Inflammatory macrophage (primary cell): ENCODE measurements at places on chromosomes 5 and 9.

DNA sequence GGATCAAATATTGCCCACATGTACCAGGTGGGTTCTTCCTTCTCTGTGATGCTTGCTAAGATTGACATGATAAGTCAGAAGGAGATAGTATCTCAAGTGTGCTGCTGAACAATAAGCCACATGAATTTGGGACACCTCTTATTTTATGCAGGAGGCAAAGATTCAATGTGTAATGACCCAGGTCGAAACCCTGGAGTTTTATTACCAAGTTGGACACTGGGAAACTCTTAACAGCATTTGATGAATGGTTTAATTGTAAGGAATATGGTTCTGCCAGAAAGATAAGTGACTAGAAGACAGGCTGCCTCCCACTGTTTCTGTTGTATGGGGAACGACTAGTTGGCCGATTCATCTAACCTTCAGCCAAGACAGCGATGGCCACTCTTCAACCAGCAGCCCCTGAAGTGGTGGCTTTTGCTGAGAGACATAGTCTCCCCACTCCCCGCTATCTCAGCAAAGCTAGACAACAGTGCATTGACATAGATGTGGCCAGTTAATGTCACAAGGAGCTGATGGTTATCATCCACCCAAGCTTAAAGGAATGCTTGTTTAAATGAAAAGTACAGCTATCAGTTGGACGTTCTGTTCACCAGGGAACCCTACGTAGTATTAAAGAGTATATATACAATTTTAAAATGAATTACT is 407.7 kb downstream of the KDM4C start:
- DNase-seq: no peak

DNA sequence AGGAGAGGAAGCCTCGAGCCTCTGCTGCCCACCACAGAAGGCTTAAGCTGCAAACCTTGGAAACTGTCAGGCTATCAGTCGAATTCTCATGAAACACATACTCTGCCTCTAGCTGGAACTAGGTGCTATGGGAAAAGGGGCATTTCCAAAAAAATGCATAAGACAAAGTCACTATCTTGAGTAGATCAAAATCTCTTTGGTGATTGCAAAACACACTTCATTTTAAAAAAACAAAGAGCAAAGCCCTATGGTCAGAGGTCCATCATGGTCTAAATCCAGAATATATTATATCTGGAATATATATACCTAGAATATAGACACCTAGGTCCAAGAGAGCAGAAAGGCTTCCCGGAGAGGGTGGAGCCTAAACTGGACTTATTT is 59.8 kb downstream of the ENC1 start:
- DNase-seq: no peak

DNA sequence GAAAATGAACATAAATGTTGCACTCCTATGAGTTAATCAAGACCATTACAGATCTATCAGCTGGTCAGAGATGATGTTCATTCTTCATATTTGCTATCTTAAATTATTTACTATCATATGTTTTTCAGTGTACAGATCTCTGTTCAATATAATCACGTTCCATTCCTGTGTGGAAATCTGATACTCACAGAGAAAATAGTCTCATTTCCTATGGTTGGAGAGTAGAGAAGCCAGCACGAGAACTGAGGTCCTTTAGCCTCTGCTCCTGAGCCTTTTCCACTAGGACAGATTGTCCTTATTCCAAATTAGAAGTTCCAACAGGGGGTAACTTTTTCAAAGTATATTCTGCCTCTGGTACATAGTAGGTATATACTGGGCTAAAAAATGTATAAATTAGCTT is 29.2 kb downstream of the UGCG start:
- no peak for DNase-seq

- DNase-seq: no peak
Measured at GRCh38 chr5:27217155-27217956, 179.0 kb upstream of the CDH9 start.

GRCh38 chr9:91814753-91815152 is 135.3 kb downstream of the ROR2 start:
- DNase-seq: no peak
